CD4-positive, alpha-beta T cell treated with Interleukin-15 for 4 hours (primary cell): ENCODE measurements at places on chromosomes 3 and 15.

- DNase-seq: no peak
These were observed 1.1 kb upstream of the ECT2 start for GRCh38 chr3:172749230-172749965.

- no peak for DNase-seq
These were observed 10.8 kb downstream of the PDCD10 start for GRCh38 chr3:167723872-167724271.

- DNase-seq: no peak
These were observed 220.7 kb downstream of the MEIS2 start for GRCh38 chr15:36879568-36880222.

DNA sequence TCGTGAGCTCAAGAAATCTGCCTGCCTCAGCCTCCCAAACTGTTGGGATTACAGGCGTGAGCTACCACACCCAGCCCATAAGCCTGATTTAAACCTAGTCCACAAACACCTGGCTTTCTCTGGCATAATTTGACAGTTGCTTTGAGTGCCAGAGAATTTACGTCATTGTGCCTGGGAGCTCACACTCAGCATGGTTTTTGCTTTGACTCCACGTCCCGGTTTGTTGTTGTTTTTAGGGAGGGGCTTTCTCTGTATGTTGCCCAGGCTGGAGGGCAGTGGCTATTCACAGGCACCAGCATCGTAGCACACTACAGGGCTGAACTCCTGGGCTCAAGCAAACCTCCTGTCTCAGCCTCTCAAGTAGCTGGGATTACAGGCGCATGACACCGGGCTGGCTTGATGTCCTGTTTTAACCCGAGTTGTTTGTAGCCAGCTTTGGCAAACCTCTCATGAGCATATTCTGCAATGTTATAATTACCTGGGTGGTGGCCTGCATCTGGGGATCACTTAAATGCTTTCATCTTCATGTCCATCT is 32.7 kb downstream of the CEMIP start:
- DNase-seq: no peak

- no peak for DNase-seq
These were observed 19.1 kb upstream of the FSIP1 start for GRCh38 chr15:39801641-39802309.

- DNase-seq: no peak
These were observed 237.9 kb downstream of the SNRPN start for GRCh38 chr15:25192651-25193050.

GRCh38 chr3:46972396-46972795 is 4.1 kb downstream of the CCDC12 start:
- DNase-seq: no peak

DNA sequence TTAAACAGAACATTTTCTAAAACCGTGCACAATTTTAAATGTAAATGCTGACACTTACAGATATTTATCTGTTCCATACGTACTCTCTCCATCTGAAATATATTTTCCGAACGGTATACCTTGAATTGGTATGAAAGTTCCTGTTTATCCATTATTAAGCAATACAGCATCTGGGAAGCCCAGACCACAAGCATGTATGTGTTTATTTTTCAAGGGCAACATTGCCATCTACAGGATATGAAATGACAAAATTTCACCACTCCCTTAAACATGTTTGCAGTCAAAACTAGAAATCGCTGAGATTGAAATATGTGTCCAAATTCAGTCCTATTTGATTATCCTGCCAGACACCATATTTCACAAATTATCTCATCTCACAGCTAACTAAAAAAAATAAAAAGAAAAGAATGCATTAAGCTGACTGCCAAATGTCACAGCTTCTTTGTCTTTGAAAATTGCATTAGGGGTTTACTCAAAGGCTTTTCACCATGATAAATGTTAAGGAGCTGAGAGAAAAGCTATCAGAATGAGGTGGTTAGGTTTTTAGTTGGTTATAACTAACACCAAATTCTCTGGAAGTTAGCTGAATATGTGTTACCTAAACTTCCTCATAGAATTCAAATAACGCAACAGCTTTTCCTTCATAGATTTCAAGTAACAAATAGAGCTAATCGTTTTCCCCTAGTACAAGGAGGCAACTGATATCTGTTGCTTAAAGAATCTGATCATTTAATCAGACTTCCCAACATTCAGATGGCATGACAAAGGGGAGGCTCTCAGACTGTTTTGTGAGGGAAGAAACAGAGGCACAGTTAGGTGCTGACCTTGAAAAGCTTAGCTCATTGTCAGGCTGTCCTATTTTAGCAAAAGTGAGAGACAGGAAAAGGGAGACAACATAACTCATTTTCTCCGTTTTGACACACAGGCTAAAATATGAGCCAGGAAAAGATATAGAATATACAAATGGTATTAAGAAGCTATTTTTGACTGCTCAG is 533.1 kb downstream of the TBL1XR1 start:
- DNase-seq: no peak

DNA sequence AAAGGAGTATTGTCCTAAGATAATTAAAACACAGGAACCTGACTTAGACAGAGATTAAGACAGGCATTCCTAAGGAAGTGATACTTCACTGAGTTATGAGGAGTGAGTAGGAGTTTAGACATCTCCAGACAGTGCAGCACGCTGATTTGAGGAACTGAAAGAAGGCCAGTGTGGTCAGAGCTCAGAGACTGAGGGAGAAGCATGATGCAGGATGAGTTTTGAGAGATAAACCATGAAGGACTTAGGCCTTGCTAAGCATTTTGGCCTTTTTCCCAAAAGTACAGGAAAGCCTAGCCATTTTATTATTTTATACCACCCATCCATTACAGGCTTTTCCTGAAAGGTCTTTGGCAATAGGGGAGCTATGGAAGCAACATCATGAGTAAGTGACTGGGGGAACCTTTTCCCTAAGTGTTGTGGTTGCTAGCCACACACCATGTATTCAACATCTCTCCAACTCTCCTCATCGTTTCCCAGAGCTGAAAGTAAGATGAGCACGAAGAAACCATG is 375.6 kb upstream of the TPRG1 start:
- no peak for DNase-seq

GRCh38 chr3:105747060-105747541 is 121.7 kb downstream of the CBLB start:
- peak; percentile 80 for DNase-seq

DNA sequence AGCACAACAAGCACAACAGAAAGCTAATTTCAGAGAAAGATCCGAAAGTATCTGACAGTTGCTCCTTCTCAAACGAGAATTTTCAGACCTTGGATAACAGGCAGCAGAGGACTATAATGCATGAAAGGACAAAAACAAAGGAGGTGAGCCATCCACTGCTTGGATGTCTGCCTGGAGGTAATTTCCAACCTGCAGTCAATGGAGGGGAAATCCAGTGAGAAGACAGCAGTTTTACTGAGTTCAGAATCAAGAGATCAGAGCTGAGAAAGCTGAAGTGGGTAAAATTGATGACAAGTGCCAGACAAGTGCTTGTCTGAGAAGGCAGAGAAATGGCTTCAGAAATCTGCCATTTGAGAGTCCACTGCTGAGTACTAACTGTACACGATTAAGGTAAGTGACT is 22.1 kb downstream of the UBE3A start:
- no peak for DNase-seq

DNA sequence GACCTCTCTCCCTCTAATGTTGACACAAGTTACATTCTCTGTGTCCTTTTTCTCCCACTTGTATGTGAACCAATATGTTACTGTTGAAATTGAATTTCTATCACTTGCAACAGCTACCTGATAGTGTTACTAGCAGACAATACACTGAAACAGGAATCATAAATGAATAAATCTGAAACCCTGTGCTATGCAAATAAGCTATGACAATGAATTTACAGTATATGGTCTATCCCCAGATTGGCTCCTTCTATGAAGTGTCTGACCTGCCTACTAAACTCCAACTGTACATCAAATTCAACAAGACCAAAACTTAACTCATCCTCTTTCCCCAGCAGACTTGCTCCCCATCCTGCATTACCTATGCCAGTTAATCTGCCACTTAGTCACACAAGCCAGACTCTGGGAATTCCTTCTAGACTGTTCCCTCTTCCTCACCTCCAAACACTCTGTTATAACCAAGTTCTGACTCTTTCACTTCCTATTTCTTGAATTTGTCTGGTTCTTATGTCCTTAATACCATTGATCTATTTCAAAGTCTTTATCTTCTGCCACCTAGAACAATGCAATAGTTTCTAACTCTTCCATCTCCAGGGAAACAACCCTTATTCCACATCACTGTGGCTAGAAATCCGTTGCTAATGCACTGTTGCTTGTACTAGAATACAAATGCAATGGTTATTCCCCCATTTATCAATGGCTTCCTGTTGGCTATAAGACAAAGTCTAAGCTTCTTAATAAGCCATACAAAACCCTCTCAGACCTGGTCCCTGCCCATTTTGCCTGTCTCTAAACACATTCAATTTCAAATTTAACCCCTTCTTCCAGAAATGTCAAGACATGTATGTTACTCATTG is 13.4 kb upstream of the ZNF639 start:
- no peak for DNase-seq

- DNase-seq: no peak
These were observed 2.5 kb upstream of the HACD2 start for GRCh38 chr3:123587401-123587800.

DNA sequence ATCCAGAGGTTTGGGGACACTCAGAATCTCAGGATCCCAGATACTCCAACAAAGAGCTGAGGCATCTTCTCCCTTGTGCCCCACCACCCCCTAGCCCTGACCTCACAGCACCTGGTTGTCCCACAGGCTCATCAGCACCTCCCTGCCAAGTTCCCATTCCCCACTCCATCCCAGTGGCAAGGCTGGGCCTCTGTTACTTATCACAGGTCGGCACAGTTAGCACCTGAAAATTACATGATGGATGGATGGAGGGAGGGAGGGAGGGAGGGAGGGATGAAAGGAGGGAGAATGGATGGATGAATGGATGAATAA is 12.8 kb downstream of the MYL3 start:
- DNase-seq: no peak

- no peak for DNase-seq
These were observed 36.8 kb downstream of the KLHL6 start for GRCh38 chr3:183518491-183519251.

DNA sequence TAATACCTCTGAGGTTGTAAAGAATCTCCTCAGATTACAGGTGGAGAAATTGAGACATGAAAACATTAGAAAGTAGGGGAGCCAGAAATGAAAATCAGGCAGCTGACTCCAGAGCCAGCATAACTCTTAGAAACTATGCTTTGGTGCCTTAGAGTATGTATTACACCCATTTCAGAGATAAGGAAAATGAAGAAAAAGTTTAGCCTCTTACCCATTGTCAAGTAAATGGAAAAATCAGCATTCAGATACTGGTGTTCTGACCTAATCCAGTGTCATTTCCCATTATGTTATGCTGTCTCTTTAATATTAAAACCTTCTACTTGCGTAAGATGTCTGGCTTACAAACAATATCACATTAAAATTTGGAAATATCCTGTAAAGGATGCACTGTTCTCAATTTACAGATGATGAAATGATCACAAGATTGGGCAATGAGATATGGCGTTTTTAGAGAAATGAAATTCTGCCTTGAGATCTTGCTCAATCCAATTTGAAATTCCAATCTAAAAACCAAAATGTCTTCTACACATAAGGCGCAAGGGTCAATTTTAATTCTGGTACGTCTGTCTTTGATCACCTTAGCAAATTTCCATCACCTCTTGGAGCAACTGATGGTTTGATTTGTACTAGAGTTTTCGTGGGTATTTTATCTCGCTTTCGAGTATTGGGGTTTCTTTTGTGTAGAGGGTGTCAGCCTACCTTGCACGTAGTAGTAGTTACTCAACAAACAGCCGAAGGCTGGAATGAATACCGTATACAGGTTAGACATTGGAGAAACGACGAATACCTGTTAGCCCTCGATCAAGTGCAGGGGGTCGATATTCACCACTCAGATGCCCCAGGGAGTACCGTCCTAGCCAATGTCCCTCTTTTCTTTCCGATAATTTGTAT is 902 bp upstream of the ZCWPW2 start:
- DNase-seq: no peak

DNA sequence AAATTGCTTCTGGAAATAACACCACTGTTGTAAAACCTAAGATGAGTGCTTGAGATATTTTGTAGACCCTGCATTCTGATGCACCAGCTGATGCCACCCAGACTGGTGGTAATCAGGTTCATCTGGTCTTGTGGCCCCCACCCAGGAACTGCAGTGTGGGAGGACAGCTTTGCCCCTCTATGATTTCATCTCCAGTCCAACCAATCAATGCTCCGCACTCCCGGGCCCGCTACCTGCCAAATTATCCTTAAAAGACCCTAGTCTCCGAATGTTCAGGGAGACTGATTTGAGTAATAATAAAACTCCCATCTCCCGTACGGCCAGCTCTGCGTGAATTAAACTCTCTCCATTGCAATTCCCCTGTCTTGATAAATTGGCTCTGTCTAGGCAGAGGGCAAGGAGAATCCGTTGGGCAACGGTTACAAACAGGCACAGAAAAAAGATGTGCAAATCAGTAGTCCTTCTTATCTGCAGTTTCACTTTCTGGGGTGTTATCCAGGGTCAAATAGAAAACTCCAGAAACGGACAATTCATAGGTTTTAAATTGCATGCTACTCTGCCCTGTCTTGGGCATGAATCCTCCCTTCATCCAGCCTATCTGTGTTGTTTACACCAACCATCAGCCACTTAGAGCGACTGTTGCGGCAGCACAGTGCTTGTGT is 29.2 kb upstream of the TRPM1 start:
- no peak for DNase-seq

- no peak for DNase-seq
These were observed 60.4 kb downstream of the CACNA2D2 start for GRCh38 chr3:50442945-50443579.

DNA sequence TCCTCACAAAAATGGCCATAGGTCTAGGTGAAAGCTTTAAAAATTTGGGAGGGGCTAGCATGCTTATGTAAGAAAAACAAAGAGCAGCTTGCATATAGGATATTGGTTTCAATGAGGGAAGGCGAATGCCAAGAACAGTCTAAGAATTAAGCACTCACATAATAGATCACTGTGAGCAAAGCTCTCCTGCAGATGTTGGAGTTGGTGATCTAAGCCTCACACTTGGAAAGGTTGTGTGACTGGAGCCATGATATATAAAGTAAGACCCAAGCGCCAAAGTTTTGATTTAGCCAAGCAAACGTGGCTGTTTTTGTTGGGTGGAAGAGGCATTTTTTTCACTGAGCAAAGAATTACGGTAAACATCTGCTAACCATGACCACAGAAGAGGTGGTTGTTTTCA is 237.5 kb downstream of the FOXP1 start:
- DNase-seq: no peak
